Esophagus squamous epithelium (tissue), 5 donors: ENCODE measurements at places on chromosomes 2 and 18. TPM values are rescaled to one million over a fixed set of nuclear protein-coding genes. Genes with fewer than 3 reads are reported as not detected.

DNA sequence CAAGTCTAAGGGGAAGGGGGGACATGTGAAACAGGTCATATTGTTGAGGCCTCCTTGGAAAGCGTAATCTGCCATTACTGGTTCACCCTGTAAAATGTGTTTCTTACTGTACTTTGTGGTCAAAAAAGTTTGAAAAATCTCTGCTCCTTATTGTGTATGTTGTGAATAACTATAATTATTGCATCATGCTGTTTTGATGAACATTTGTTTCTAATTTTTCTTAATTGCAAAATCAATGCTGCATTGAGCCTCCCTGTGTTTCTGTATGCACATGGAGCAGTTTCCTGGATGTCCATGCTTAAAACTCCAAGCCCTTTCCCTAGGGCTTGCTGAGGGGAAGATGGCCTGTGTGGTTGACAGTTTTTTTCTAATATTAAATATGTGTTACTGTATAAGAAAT lies 158.6 kb downstream of the RNF144A start:
- no peaks in the 10 kb centered on the region for H3K27me3 ChIP-seq
- no peak for DNase-seq
- no peak overlapping the region for H3K27ac ChIP-seq
- H3K36me3 ChIP-seq = no peaks in the 10 kb centered on the region
- no peaks in the 10 kb centered on the region for H3K4me1 ChIP-seq
- no peak overlapping the region for H3K4me3 ChIP-seq

The SLC23A3 gene
- total RNA-seq = 0.92 TPM

GRCh38 chr2:54149638-54150441 lies 34.4 kb downstream of the ACYP2 start:
- H3K27me3 ChIP-seq = no peaks in the 10 kb centered on the region
- no peaks in the 10 kb centered on the region for H3K36me3 ChIP-seq
- no peak for DNase-seq
- no peak overlapping the region for H3K27ac ChIP-seq

The CHRND gene
- not detected for total RNA-seq

- H3K36me3 ChIP-seq = no peaks in the 10 kb centered on the region
- H3K4me1 ChIP-seq = peaks cover 9% of the 10 kb centered on the region
- no peaks in the 10 kb centered on the region for H3K27me3 ChIP-seq
Observed at GRCh38 chr2:222577341-222577740, 78.6 kb downstream of the FARSB start.

The CAVIN2 gene
- 12.8 TPM for total RNA-seq

The SAG gene
- not detected for total RNA-seq

DNA sequence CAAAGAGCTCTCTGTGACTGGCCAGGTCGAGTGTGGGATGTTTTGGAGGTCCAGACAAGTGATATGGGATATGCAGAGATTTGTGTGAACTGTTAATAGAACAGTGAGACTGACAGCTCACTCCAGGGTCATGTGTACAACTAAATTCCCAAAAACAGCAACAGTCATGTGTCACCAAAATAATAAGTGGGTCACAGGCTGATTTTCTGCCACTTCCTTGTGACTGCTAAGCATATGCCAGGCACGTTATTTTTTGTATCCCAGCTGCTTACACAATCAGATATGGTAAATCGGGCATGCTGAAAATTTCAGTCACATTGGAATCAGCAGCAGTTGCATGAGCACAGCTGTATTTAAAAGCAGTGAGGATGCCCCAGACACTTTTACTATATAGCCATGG lies 198.7 kb downstream of the PTGR3 start:
- no peak overlapping the region for H3K4me3 ChIP-seq
- DNase-seq = no peak
- H3K27me3 ChIP-seq = no peaks in the 10 kb centered on the region
- H3K27ac ChIP-seq = no peak overlapping the region
- H3K4me1 ChIP-seq = no peaks in the 10 kb centered on the region

- no peak overlapping the region for H3K27ac ChIP-seq
- H3K27me3 ChIP-seq = no peaks in the 10 kb centered on the region
- no peaks in the 10 kb centered on the region for H3K4me1 ChIP-seq
- H3K36me3 ChIP-seq = no peaks in the 10 kb centered on the region
Observed at GRCh38 chr2:180474716-180475115, 467.6 kb upstream of the CWC22 start.

GRCh38 chr2:190408538-190409271 lies 550 bp downstream of the MFSD6 start:
- no peaks in the 10 kb centered on the region for H3K27me3 ChIP-seq
- H3K36me3 ChIP-seq = no peaks in the 10 kb centered on the region
- H3K4me1 ChIP-seq = peaks cover 27% of the 10 kb centered on the region
- no peak for DNase-seq
- peak overlapping the region; percentile 96 for H3K27ac ChIP-seq

GRCh38 chr2:127070221-127070620 lies 36.7 kb downstream of the BIN1 start:
- no peaks in the 10 kb centered on the region for H3K27me3 ChIP-seq
- peaks cover 4% of the 10 kb centered on the region for H3K36me3 ChIP-seq
- peaks cover 29% of the 10 kb centered on the region for H3K4me1 ChIP-seq
- H3K27ac ChIP-seq = no peak overlapping the region
- no peak overlapping the region for H3K4me3 ChIP-seq
- DNase-seq = no peak

The OR6B2 gene
- total RNA-seq = not detected

DNA sequence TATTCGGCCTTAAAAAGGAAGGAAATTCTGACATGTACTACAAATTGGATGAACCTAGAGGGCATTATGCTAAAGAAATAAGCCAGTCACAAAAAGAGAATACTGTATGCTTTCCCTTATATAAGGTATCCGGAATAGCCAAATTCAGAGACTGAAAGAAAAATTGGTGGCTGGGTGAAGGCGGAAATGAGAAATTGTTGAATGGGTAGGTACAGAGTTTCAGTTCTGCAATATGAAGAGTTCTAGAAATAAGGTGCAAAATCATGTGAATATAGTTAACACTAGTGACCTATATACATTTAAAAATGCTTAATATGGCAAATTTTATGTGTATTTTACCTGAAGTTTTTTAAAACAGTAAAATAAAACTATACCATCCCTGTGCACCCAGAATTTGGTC lies 43.1 kb downstream of the RMP24 start:
- no peak overlapping the region for H3K4me3 ChIP-seq
- H3K27ac ChIP-seq = no peak overlapping the region
- no peaks in the 10 kb centered on the region for H3K4me1 ChIP-seq
- DNase-seq = no peak

DNA sequence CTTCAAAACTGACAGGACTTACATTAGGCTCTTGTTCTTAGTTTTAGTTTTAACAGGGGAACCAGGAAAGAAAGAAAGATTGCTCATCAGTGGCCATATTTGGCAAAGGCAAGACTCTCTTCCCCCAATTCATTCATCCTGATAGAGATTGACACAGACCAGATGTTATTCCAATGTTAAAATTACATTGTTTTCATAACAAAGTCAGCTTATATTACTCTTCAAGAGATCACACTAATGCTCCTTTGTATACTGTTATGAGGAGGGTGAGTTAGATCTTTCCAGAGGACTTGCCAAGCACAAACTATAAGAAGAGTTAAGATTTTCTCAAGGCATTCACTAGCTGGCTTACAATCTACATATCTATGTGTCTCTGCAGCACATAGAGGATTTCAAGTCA lies 252.1 kb downstream of the SLC8A1 start:
- no peaks in the 10 kb centered on the region for H3K27me3 ChIP-seq
- H3K36me3 ChIP-seq = no peaks in the 10 kb centered on the region
- H3K4me3 ChIP-seq = no peak overlapping the region
- H3K27ac ChIP-seq = no peak overlapping the region
- H3K4me1 ChIP-seq = no peaks in the 10 kb centered on the region
- no peak for DNase-seq

DNA sequence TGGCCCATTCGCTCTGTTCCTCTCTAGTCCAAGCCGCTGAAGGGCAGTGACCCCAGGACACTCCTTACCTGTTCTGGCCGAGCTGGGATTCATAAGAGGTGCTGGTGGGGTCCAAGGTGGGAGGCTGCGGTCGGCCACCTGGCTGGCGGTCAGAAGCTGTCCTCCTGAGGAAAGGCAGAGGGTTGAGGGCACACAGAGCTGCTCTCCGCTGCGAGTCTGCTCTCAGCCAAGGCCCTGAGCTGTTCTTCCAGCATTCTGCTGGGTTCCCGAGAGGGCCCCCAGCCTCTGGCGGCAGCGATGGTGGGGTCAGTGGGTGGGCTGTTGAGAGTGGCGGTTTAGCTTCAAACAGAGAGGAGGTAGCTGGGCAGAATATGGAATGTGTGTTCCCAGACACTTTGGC lies 3.8 kb downstream of the PCARE start:
- no peak for DNase-seq
- H3K27me3 ChIP-seq = no peaks in the 10 kb centered on the region
- H3K4me1 ChIP-seq = peaks cover 26% of the 10 kb centered on the region
- H3K36me3 ChIP-seq = no peaks in the 10 kb centered on the region
- H3K27ac ChIP-seq = no peak overlapping the region
